ENCODE measurements at places on chromosomes 5 and 9. TPM values are rescaled to one million over a fixed set of nuclear protein-coding genes. Genes with fewer than 3 reads are reported as not detected.

The PCDHA6 gene
- polyA plus RNA-seq = not detected

The ENHO gene
- polyA plus RNA-seq = 0.39 TPM

The KIF24 gene
- 0.18 TPM for polyA plus RNA-seq

The PCDHB13 gene
- 0.06 TPM for polyA plus RNA-seq

DNA sequence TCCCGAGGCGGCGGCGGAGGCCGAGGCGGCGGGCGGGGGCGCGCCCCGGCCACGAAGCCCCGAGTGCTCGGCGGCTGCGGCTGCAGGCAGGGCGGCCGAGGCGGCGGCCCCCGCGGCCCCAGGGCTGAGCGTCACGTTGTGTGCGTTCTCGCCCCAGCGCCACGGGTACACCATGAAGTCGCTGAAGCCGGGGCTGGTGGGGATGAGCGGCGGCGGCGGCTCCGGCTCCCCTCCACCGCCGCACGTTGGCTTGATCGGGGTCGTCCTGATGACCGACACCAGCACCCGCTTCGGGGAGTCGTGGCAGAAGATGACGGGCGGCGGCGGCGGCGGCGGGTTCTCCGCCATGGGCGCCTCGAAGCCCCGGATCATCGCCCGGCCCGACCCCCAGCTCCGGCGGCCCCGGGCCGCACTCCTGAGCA, 498 bp downstream of the ZNF367 start:
- peak; percentile 56 for DNase-seq

- DNase-seq = no peak
Observed at GRCh38 chr5:8906303-8906967, 639.4 kb downstream of the SEMA5A start.

- no peak for DNase-seq
Observed at GRCh38 chr9:2740616-2741015, 23.3 kb downstream of the KCNV2 start.

DNA sequence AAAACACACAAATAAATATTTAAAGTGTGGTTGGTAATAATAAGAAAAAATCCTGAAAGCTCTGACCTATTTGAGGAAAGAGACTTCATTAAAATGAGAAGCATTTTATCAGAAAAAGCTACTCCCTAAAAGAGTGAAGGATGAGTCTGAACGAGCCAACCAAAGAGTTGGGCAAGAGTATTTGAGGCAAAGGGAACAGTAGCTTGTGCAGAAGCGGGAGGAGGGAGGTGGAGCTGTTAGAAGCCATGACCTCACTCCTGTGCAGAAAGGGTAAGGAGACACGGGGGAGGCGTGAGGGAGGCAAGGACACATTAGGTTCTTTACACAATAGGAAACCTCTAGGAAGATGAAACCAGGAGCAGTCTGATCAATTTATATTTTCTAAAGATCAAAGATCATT, 29.4 kb downstream of the SH3RF2 start:
- no peak for DNase-seq

GRCh38 chr5:95557841-95558240, 2.9 kb downstream of the ARSK start:
- no peak for DNase-seq

GRCh38 chr5:35826056-35826455, 30.6 kb upstream of the IL7R start:
- DNase-seq = no peak

GRCh38 chr5:175668006-175668405, 10.1 kb downstream of the HRH2 start:
- DNase-seq = no peak

DNA sequence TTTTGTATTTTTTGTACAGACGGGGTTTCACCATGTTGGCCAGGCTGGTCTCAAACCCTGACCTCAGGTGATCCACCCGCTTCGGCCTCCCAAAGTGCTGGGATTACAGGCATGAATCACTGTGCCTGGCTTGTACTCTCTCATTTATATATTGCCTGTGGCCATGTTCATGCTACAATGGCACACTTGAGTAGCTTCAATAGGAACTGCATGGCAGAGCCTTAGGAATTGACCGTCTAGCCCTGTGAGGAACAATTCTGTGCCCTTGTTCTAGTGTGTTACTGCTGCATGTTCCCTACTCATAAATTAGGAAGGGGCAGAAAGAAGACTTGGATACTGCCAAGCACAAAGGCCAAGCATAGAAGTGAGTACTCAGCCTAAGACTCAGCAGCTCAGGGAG, 104.2 kb downstream of the LIFR start:
- DNase-seq = no peak

All from psoas muscle (tissue), 8 donors.